Activated CD4-positive, alpha-beta memory T cell treated with anti-CD3 and anti-CD28 coated beads for 36 hours (primary cell): ENCODE measurements at places on chromosomes 2 and 18. TPM values are rescaled to one million over a fixed set of nuclear protein-coding genes. Genes with fewer than 3 reads are reported as not detected.

- no peaks in the 10 kb centered on the region for H3K27me3 ChIP-seq
- H3K36me3 ChIP-seq: peaks cover 28% of the 10 kb centered on the region
- peaks cover 36% of the 10 kb centered on the region for H3K4me1 ChIP-seq
- H3K4me3 ChIP-seq: no peak overlapping the region
Measured at GRCh38 chr2:171018522-171018921, 89.5 kb downstream of the GORASP2 start.

GRCh38 chr2:3025984-3026383, 351.6 kb downstream of the EIPR1 start:
- H3K4me1 ChIP-seq: no peaks in the 10 kb centered on the region
- no peak for DNase-seq
- no peak overlapping the region for H3K27ac ChIP-seq
- no peak overlapping the region for H3K4me3 ChIP-seq

GRCh38 chr18:32714571-32715148, 58.2 kb downstream of the KLHL14 start:
- H3K4me1 ChIP-seq: peaks cover 2% of the 10 kb centered on the region
- no peak overlapping the region for H3K27ac ChIP-seq
- no peaks in the 10 kb centered on the region for H3K27me3 ChIP-seq

DNA sequence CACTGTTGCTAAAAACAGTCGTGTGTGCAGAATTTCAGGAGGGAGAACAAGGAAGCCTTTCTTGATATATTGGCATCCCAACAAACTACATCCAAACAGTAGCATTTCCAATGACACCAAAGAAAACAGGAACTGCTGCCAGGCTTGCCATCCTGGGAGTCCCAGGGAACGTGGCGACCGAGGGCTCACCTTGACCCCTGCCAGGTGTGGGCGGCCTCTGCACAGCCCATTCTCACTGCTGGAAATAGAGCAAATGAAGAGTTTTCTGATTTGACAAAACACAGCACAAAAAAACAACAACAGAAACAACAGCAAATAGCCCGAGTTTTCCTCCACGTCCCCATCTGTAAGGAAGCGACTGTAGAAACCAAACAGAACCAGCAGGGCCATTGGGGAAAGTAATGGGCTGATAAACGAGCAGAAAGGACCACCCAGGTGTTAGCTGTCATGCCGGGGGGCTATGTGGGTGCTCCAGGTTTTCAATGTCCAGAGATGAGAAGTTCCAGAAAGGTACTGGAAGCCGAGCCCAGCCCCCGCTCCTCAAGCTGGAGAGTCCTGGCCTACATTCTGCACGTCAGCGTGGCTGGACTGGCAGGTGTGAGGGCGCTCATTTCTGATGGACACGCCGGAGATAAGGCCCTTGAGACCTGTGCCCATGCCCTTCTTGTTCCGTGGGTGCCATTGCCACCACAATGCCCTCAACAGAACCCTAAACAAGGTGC, 80.8 kb downstream of the TWIST2 start:
- no peaks in the 10 kb centered on the region for H3K4me1 ChIP-seq
- no peak overlapping the region for H3K4me3 ChIP-seq
- no peak overlapping the region for H3K27ac ChIP-seq
- no peak for DNase-seq

DNA sequence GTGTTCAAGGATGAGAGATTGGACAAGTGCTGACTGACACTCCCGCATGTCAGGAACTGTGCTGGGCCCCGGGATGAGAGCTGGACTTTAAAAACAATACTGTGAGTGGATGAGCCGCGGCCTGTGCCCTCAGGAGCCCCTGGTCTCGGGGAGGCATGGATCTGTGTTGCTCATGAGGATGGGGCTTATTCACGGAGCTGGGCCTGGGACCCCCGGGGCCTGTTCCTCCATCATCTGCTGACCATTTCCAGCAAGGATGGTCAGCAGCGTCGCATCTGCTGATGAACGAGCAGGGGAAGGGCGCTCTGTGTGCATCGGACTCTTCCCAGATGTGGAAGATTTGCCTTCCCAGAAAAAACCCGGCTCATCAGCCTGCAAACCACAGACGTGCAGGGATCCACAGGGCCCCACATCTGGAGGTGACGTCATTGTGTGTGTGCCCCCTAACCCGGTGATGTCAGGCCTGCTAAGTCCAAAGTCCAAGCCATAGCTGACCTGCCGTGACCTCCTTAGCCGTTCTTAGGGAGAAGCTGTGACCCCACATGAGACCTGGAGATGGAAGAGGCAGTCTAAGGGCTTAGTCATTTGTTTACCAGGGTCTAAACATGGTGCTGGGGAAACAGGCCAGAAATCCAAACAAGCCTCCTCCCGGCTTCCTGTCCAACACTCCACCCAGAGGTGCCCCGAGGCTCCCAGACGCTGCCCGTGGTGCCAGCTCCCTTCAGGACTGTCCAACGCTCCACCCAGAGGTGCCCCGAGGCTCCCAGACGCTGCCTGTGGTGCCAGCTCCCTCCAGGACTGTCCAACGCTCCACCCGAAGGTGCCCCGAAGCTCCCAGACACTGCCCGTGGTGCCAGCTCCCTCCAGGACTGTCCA, 143.9 kb downstream of the PXDN start:
- no peak overlapping the region for H3K27ac ChIP-seq
- no peaks in the 10 kb centered on the region for H3K36me3 ChIP-seq
- no peak overlapping the region for H3K4me3 ChIP-seq
- no peaks in the 10 kb centered on the region for H3K27me3 ChIP-seq
- no peak for DNase-seq

DNA sequence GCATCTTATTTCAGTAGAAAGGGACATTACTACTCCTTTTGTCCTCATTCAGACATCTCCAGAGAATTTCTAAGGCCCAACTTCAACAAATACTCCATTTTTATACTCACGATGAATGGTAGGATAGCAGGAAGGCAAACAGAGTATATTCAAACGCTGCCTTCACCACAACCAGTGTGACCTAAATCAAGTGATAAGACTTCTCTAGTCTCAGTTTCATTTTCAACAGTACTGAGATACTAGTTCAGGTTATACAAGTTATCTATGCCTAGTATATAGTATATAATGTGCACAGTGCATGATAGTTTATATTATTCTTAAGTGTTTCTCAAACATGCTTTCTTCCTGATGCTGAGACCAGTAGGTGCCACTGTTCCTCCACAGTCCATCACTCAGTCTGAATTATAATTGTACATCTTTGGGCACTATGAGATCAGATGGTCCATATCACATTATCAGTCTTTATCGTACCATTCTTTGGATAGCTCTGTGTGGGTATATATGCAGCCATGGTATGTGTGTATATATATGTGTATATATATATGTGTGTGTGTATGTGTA, 66.3 kb upstream of the RPE start:
- no peak for DNase-seq
- H3K27me3 ChIP-seq: peaks cover 10% of the 10 kb centered on the region
- no peaks in the 10 kb centered on the region for H3K4me1 ChIP-seq

DNA sequence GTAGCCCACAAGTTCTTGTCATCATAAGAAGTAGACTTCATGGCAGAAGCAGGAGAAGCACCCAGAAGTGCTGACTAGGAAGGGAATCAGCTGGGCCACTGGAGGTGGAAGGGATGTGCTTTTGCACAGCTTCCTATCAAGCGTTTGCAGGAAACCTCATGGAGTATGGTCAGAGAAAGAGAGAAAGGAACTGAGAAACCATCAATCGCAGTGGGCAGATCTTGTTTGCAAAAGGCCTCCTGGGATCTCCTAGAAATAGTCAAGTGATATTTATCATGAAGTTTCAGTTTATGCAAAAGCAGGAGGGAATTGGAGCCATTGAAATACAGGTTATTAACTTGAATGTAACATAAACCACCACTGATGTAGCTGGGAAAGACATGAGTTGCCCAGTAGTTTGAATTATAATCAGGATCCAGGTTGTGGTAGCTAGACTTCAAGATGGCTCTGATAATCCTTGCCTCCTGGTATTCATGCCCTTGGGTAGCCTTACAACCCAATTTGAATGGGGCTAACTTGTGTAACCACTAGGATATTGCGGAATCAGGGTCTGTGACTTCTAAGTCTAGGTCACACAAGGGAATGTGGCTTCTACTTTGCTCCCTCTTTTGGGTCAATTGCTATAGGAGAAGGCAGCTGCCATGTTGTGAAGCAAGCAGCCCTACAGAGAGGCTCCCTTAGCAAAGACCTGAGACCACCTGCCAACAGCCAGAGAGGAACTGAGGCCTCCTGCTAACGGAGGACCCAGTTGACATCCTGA, 69.8 kb upstream of the TCF4 start:
- H3K4me1 ChIP-seq: no peaks in the 10 kb centered on the region
- DNase-seq: no peak
- H3K27ac ChIP-seq: no peak overlapping the region
- H3K27me3 ChIP-seq: no peaks in the 10 kb centered on the region

GRCh38 chr18:37481491-37481890, 84.1 kb downstream of the CELF4 start:
- no peak for DNase-seq
- H3K4me3 ChIP-seq: no peak overlapping the region
- peaks cover 27% of the 10 kb centered on the region for H3K27me3 ChIP-seq
- no peak overlapping the region for H3K27ac ChIP-seq
- peaks cover 7% of the 10 kb centered on the region for H3K4me1 ChIP-seq

Gene PDE1A
- not detected for total RNA-seq

Gene CHRND
- total RNA-seq: not detected
